ENCODE measurements at places on chromosomes 7 and 10. TPM values are rescaled to one million over a fixed set of nuclear protein-coding genes. Genes with fewer than 3 reads are reported as not detected.

Gene SLC26A4
- 0.74 TPM for total RNA-seq

Gene PKD1L1
- under 0.01 TPM for total RNA-seq

Gene TAS2R41
- total RNA-seq = not detected

Gene UTF1
- total RNA-seq = not detected

Gene TLL2
- under 0.01 TPM for total RNA-seq

Gene ZNF467
- 1.5 TPM for total RNA-seq

Gene TMEM184A
- under 0.01 TPM for total RNA-seq

Gene ARHGEF5
- 6.7 TPM for total RNA-seq

Gene PKD2L1
- not detected for total RNA-seq

Gene CALU
- 420 TPM for total RNA-seq

Gene ZNF518A
- 5.7 TPM for total RNA-seq

Gene ABCA13
- total RNA-seq = not detected

Gene TMEM236
- not detected for total RNA-seq

Gene LCOR
- 5.2 TPM for total RNA-seq

Gene CUZD1
- total RNA-seq = 0.45 TPM

Gene SLC18A3
- not detected for total RNA-seq

Gene HABP2
- not detected for total RNA-seq

Gene PDE1C
- total RNA-seq = 2.9 TPM

Gene PTPRN2
- total RNA-seq = 0.74 TPM

Gene PANK1
- total RNA-seq = 6.1 TPM

Gene SYCE1
- total RNA-seq = not detected

Gene HOXA13
- not detected for total RNA-seq

Gene WDFY4
- not detected for total RNA-seq

Gene ZFYVE27
- total RNA-seq = 10.1 TPM

Gene GIMAP1
- total RNA-seq = not detected

Gene LRRTM3
- total RNA-seq = not detected

Gene RBM17
- total RNA-seq = 24.4 TPM

Gene THSD7A
- 0.17 TPM for total RNA-seq

Gene TEX36
- total RNA-seq = not detected

Gene VAX1
- total RNA-seq = not detected

Gene AHR
- total RNA-seq = 42.2 TPM

Gene WNT2
- total RNA-seq = 1.3 TPM

Gene IGF2BP3
- 38.2 TPM for total RNA-seq

Gene KLF14
- total RNA-seq = not detected

Gene SLC29A4
- total RNA-seq = 4.2 TPM

Gene GPR22
- not detected for total RNA-seq

Gene INSYN2A
- total RNA-seq = 0.50 TPM

Gene SLC18A2
- not detected for total RNA-seq

Gene DYNC1I1
- 0.34 TPM for total RNA-seq

Gene IL15RA
- total RNA-seq = 6.1 TPM

Gene HOXA6
- total RNA-seq = 3.9 TPM

Gene TMEM139
- 0.17 TPM for total RNA-seq

Gene LRGUK
- not detected for total RNA-seq

Gene SOSTDC1
- 0.15 TPM for total RNA-seq

Gene STEAP2
- total RNA-seq = 6.8 TPM

Gene ZNF777
- total RNA-seq = 8.7 TPM

Gene IGFBP3
- total RNA-seq = 1.6 TPM

All from bronchus fibroblast of lung (primary cell).